ENCODE measurements at places on chromosomes 13 and 19.

DNA sequence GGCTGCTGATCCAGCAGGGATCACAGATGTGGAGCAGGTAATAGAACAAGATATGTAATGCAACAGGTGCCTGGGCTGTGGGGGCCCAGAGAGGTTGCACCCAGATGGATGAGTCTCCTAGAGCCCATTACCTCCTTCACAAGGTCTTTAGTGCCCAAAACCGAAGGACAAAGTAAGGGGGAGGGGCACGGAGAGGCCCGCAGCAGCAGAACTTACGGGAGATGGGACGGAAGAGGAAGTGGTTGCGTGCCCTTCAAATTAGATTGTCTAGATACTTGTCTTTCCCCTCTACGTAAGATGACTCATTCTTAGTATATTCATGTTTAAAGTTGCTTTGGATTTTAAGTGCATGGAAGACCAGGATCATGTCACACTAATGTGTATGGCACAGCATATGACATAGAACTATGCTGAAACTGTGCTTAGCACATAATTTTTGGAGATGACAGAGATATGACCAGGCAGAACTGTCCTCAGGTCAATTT is 5.7 kb upstream of the MRPS31 start:
- DNase-seq, result peak; percentile 75

- DNase-seq, result no peak
Observed at GRCh38 chr19:11658970-11659369, 61.7 kb downstream of the ZNF627 start.

DNA sequence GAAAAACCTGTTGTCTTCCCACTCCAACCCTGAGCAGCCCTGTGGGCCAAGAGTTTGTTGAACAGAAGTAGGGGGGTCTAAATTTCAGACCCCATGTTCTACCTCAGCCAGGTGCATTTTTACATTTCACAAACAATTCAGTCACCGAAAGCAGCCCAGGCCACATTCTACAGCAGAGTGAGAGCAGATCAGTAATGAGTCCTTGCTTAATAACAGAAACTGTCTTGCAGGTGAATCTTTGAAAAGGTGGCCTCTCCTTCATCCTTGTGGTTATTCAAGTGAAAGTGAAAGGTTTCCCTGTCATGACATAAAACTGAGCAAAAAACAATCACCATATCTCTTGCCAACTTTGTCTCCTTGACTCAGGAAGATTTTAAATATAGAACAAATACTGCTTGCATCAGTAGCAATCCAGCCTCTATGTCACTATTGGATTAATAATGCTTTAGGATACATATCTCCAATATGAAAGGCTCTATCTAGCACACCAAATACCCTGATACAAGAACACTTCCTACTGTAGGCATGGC is 670.2 kb downstream of the DIAPH3 start:
- no peak for DNase-seq

- DNase-seq, result no peak
Observed at GRCh38 chr13:37023871-37024270, 23.3 kb downstream of the EXOSC8 start.

GRCh38 chr19:53157626-53158025 is 1.2 kb downstream of the ZNF347 start:
- no peak for DNase-seq

DNA sequence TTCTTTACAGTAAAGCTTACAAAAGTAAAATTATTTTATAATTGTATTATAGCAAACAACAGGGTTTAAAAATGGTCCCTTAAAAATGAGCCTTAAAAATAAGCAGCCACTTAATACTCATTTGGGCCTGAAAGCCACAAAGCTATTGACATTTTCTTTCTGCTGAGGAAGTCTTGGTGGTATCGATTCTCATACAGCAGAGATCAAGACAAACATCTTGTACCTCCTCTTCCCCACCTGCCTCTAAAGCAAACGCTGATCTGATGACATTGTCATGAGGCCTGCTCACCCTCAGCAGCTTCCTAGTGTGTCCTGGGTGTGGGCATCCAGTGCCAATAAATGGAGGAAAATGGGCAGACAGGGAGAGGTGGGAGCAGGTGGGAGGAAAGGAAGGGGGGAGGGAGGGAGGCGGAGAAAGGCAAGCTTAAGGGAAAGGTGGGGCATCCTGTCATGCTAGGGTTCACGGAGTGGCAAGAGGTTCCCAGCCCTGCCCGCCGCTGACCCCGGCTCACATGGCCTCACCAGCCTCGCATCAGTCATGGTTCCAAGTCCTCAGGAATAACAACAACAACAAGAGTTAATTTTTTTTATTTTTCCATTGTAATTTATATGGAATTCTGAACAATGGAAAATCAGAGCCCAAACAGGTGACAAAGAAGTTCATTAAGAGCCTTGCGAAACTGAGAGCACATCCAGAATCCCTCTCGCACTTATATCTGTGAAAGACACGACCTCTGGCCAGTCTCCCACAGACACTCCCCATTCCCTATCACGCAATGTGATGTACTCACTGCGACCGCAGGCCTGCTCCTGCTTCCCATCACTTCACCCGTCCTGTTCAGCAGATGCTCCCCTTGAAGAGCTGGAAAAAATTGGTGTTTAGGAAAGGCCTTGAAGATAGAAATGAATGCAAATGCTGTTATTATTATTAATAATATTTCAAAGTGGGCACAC is 15.1 kb upstream of the ATP11A start:
- no peak for DNase-seq

DNA sequence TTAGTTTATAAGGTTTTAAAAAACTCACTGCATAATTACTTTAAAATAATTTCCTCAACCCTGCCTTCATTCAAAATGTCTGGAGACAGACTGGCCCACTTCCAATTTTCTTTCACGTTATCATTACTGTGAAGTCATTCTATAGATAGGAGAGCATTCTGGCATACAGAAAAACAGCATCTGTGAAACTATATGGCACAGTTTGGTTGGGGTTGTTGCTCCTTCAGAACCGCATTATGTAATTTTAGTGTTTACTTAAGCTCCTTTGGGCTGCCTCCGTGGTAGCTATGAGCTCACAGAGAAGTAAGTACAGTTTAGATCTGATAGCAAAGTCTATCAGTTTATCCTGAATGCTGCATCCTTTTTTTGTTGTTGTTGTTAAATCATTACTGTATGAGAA is 104.3 kb downstream of the KCNRG start:
- no peak for DNase-seq

- DNase-seq, result no peak
Observed at GRCh38 chr13:48733739-48734335, 80.1 kb downstream of the CYSLTR2 start.

DNA sequence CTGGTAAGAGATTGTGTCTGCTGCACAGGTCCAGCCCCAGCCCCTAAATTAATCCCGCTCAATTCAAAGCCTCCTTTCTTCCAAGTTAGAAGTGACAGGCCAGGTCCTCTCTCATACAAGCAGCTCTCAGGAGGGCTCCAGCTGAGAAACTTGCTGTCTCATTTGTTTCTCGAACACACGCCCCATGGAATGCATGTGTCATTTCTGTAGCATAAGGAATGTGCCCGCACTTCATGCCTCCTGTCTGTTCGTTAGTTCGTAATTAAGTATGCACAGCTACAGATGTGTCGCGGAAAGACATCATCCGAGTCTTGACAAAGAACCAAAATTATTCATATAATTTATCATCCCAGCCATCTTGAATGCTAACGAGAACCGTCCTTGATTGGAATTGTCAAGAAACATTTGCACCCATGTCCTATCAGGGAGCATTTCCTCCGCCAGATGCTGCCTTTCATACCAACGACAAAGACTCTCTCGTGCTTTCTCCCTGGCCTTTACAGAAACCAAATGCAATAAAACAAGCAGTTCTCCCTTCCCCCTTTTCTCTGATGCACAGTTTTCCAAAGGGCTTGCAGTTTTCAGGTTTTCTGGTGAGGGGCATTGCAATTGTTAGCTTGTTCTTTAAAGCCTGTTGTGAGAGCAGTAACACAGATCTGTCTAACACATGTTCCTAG is 133.5 kb downstream of the UQCRFS1 start:
- no peak for DNase-seq

GRCh38 chr13:39499604-39500003 is 103.4 kb downstream of the LHFPL6 start:
- DNase-seq, result no peak

- no peak for DNase-seq
Observed at GRCh38 chr19:41443813-41444455, 978 bp downstream of the ERICH4 start.

- DNase-seq, result no peak
Observed at GRCh38 chr13:46526100-46526735, 26.8 kb upstream of the LRCH1 start.

DNA sequence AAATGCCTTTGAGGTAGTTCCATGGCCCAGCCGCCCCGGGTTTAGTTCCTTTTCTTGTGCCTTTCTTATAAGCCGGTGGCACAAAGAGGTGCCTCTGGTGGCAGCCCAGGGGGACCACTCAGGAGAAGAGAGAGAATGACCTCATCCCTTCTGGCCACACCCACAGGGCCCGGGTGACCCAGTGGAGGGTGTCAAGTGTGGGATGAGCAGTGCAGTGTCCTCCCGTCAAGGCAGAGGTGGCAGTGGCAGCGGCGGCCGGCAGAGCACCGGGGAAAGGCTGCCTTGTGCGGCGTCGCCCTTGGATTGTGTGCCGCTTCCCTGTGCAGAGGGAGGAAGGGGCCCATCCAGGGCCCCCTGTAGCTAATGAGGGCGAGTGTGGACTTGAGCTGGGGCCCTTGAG is 47.9 kb downstream of the KDM4B start:
- no peak for DNase-seq

DNA sequence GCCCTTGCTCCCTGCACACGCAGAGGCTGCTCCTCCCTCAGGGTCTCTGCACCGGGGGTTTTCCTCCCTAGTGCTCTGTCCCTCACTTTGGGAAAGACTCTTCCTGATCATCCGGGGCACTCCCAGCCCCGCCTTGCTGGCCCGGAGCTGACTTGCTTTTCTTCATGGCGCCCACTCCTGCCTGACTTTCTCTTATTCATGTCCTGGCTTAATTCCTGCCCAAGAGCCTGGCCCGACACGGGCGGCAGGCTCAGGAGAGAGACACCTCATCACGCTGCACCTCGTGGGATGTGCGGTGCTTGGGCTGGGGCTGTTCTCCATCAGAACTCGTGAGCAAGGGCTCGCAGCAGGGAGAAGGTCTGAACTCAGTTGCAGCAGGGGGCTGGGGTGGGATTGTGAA is 11.8 kb upstream of the PLA2G4C start:
- DNase-seq, result no peak

DNA sequence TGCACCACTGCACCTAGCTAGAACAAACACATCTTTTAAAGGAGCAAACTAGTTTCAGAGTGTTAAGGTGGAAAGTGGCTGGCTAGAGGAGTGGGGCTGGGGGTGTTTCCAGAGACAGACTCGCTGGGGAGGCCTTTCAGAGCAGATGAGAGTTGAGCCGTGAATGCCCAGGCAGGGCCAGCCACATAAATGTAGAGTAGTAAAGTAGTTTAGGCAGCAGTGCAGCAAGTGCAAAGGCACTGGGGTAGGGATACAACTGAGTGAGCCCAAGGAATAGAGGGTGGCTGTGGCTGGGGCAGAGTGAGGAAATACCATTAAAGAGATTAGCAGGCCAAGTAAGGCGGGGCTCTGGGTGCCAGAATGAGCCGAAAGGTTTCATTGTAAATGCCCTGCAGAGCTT is 72.0 kb downstream of the ALOX5AP start:
- DNase-seq, result no peak

- no peak for DNase-seq
Observed at GRCh38 chr19:51365965-51366388, at the start of gene ETFB. Gene ETFB, minus strand, starts transcription at chr19:51366388. Its CDS starts 62 bp downstream, at chr19:51366326.
